Frontal cortex (tissue), 4 donors: ENCODE measurements at places on chromosomes 4 and X. TPM values are rescaled to one million over a fixed set of nuclear protein-coding genes. Genes with fewer than 3 reads are reported as not detected.

RTL9 gene
- under 0.01 TPM for total RNA-seq

PRMT9 gene
- total RNA-seq = 13.0 TPM

CXCL9 gene
- total RNA-seq = not detected

DRD5 gene
- total RNA-seq = 2.0 TPM

WNK3 gene
- total RNA-seq = 71.3 TPM

CXCL5 gene
- not detected for total RNA-seq
